ENCODE measurements at places on chromosomes 5 and 9. TPM values are rescaled to one million over a fixed set of nuclear protein-coding genes. Genes with fewer than 3 reads are reported as not detected.

The PLPP7 gene
- total RNA-seq = 1.2 TPM

The IRX1 gene
- total RNA-seq = not detected

The GFI1B gene
- total RNA-seq = 0.51 TPM

The PCDHGB6 gene
- total RNA-seq = not detected

The RETREG1 gene
- not detected for total RNA-seq

The CDH12 gene
- total RNA-seq = not detected

The LCN9 gene
- not detected for total RNA-seq

The ELOVL7 gene
- total RNA-seq = 7.3 TPM

The DHFR gene
- total RNA-seq = 77.6 TPM

The ADAMTS12 gene
- not detected for total RNA-seq

The STPG3 gene
- not detected for total RNA-seq

The GTF3C4 gene
- 21.0 TPM for total RNA-seq

The APBA1 gene
- total RNA-seq = 0.15 TPM

The FGF10 gene
- total RNA-seq = not detected

The ZNG1F gene
- 15.4 TPM for total RNA-seq

The ATOX1 gene
- total RNA-seq = 124 TPM

The HNRNPAB gene
- 132 TPM for total RNA-seq

The BAAT gene
- total RNA-seq = 0.71 TPM

The MZB1 gene
- total RNA-seq = 0.31 TPM
